Activated T-helper 17 cell treated with anti-CD3 and anti-CD28 coated beads, Interleukin-2, amount 50 U/mL, for 72 hours (primary cell): ENCODE measurements at places on chromosomes 1 and 21. TPM values are rescaled to one million over a fixed set of nuclear protein-coding genes. Genes with fewer than 3 reads are reported as not detected.

GOLT1A gene
- total RNA-seq = 0.48 TPM

TNFRSF9 gene
- total RNA-seq = 40.8 TPM

GUCA2A gene
- not detected for total RNA-seq

CRYAA gene
- not detected for total RNA-seq

- ATAC-seq = no peak
Observed at GRCh38 chr1:95583661-95584210, 349.7 kb downstream of the RWDD3 start.

GRCh38 chr1:71908871-71909390 lies 373.4 kb downstream of the NEGR1 start:
- ATAC-seq = no peak

DNA sequence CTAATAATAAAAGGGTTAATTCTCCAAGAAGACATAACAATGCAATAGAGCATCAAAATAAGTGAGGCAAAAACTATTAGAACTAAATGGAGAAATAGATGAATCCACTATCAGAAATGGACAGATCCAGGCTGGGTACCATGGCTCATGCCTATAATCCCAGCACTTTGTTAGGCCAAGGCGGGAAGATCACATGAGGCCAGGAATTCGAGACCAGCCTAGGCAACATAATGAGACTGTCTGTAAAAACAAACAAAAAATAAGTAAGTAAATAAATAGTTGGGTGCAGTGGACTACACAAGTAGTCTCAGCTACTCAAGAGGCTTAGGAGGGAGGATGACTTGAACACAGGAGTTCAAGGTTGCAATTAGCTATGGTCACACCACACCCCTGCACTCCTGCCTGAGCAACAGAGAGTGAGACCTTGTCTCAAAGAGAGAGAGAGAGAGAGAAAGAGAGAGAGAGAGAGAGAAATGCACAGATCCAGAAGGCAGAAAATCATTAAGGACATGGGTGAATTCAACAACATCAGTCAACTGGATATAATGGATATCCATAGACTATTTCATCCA lies 12.3 kb downstream of the FRRS1 start:
- no peak for ATAC-seq

DNA sequence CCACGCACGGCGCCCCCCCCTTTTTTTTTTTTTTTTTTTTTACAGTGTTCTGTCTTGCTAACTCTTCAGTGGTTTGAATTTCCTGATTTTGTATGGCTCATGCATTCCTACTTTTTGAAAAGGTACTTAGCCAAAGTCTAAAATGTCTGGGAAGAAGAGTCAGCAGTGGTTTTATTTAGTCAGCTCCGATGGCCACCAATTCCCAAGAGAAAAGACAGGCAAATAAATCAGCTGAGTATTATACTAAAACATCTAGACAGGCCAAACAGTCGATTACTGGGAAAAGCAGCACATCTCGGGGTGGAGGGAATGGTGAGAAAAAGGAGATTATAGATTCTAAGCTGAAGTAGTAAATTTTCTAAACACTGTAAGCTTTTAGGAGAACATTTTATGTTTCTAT lies 192.5 kb upstream of the ZRANB2 start:
- ATAC-seq = no peak
